ENCODE measurements at places on chromosomes 7 and 10.

DNA sequence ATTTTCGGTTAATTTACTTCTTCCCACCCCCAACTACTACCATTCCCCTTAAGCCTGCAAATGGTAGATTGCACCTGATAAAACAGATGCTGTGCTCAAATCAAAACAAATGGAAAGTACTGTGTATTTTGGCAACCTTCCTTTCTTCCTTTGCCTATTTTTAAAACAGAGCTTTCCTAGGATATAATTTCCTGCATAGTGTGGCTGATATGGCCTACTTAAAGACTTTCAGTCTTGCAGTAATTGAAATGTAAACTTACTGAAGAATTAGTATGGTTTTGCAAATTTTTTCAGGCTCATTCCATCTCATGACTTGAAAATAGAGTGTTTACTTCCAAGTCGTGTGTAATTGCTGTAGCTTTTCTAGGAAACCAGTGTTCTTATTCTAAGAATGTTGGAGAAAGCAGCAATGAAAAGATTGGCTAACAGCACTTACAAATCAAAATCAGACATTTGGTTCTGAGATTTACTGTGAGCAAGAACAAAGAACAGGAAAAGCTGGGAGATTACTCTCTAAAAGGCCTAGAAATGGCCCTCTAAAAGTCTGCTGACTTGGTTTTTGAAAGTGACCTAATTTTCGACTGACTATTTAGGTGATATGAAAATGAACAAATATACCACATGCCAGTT, 52.0 kb downstream of the REEP3 start:
- no peak for DNase-seq

DNA sequence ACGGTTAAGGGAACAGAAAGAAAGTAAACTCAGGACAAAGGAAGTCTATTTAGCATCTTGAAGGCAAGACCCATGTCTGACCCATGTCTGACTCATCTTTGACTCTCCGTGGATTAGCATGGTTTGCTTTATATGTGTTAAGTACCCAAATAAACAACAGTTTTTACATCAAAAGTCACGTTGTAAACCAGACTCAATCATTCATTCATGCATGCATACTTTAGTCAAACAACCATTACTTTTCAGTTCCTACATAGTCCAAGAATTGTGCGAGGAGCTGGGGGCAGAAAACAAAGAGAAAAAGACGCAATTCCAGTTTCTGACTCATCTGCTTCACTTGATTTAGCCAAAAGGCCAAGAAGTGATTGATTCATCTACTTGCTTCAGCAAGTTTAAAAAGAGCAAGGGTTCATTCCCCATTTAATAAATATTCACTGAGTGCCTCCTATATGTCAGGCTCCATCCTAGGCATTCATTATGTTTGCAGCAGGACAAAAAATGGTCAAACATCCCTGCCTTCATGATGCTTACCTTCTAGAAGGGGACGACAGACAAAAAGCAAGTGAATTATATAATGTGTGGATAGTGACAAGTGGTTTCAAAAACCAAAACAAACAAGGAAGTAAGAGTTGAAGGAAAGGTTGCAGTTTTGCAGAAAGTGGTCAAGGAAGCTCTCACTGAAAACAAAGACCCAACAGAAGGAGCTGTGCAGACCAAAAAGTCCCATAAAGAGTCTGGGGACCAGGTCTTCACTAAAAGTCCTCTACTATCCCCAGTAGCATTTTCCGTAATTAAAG, 116.2 kb downstream of the FAM107B start:
- DNase-seq, result no peak

DNA sequence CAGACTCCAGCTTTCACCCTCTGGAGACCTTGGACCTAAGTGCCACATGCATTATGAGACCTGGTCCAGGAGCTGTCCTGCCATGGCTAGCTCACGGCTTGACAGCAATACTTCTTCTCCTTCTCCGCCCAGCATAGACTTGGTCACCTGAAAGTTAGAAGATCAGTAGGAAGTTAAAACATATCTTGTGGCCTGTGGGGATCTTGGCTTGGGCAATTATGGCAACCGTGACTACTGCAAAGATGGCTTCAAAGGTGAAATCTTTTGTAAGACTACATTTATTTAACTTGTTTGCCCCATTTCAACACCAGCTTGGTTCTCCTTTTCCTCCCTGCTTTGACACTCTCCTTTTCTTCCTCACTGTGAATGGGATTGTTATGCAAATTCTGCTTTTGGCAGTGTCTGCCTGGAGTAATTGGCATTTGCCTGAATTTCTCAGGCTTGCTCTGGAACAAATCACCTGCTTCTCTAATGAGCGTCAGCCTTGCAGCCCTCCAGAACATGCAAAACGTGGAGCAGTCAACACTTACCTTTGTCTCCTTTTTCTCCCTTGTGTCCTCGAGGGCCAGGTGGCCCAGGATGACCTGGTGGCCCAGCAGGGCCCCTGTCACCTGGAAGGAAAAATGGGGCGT, 53.4 kb downstream of the COL17A1 start:
- no peak for DNase-seq

- DNase-seq, result no peak
These were observed 103.8 kb upstream of the CCNY start for GRCh38 chr10:35232527-35232926.

GRCh38 chr10:97852840-97853405, 3.3 kb downstream of the GOLGA7B start:
- no peak for DNase-seq

DNA sequence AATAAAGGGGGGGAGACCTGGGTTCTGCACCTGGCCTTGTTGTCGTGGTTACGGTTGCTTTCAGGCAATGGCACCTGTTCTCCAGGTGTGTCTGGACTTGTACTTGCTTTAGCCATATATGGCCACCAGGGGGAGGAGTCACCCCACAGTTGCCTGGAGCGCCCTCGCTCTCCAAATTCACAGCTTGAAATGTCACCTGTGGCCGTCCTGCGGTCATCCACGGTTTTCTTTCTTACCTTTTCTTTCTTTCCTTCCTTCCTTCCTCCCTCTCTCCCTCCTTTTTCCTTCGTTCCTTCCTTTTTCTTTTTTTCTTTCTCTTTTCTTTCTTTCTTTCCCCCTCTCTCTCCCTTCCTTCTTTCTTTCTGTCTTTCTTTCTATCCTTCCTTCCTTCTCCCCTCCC, 157.2 kb upstream of the ZNF92 start:
- DNase-seq, result peak; percentile 56

DNA sequence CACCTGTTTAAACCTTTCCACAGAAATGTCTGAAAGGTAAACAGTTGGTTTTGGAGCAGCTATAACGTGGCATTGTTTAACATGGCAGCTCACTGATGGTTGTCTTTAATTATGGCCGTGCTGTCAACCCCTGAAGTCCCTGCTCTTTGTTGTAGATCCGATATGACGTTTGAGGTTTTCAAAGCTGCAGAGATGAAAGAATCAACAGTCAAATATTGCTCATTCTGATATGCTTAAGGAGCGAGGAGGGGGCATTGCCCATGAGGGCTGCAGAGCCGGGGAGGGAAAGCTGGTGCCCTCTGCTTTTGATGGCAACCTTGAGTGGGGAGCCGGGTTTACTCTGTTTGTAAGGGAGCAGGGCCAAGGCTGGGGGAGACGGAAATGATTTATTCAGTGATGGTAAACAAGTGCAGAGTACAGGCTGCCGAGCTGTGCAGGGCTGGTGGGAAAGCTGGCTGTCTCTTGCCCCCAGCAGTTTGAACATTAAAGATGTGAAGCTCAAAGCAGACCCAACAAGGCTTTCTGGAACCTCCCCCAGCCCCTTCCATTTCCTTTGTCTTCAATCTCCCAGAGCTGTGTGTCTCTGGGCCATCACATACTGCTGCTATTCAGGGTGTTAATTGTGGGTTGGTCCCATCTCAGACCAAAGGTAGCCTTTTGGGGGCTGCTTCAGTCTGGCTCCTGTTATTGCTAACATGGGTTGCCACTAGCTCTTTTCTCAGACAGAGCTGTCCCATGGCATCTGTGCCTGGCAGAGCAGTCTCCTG, 345.5 kb downstream of the LRMDA start:
- DNase-seq, result no peak

DNA sequence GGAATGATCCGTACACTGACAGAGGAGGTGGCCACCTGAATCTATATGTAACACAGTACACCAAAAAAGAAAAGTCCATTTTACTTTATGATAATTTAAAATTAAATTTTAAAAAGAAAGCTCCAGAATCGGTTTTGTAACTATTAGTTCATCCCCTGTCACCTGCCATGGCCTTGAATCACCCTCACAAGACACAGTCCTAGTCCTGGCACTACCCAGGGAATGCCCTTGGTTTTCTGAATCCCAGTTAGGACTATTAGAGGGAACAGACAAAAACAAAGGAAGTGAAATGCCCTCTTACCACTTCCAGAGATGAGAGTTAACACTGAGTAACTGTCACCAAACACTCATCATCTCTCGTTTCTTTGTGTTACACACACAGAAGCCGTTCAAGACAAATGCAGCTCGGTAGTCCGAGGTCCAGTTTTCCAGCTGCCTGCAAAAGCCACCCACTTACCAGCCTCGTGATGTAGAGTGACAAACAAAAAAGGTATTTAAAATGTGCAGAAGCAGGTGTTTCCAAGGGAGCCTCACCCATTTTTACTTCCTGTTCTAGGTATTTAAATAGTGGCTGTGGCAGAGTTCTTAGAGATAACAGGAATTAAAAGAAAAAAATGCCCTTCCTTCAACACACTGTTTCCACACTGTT, 6.1 kb downstream of the PTPRN2 start:
- no peak for DNase-seq

DNA sequence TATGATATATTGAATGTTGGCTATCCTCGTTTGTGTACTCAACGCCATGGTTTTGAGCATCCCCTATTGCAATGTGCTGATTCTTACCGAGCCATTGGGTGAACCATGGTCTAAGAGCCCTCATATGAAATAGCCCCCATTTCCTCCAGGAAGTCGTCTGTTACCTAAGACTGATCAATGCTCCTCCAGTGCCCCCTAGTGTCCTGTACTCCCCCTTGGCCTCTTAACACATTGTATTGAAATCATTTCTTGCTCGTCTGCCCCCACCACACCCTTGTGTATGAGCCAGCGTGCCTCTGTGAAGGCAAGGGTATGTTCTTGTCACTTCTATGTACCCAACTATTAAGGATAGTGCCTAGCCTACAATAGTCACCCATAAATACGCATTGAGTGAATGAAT, 11.2 kb upstream of the SLC35B4 start:
- peak; percentile 61 for DNase-seq

GRCh38 chr10:133230387-133231195, 574 bp downstream of the UTF1 start:
- DNase-seq, result no peak

DNA sequence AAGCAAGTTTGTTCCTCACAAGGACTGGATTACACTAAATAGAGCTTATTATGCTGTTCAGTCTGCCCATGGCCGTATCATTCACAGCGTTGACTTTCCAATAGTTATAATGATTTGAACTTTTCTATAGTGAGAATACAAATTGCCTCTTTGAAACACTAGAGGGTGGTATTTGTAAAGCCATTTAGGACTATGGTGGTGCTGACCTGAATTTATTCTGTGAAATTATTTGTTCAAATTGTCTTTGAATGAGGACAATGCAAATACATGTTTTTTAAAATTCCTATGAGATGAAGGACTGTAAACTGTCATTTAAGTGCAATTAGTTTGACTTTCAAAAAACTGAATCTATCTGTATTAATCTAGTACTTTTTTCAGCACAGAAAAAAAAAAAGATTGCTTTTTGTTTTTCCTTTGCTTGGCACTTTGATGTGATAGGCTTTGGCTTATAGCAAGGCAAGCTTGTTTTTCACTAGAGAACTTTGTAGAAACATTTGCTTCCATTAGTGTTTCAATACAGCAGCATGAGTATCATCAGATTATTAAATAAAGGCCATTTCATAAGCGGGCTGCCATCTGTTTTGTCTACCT, 122.7 kb upstream of the TMEM229A start:
- DNase-seq, result peak; percentile 1

- no peak for DNase-seq
These were observed 491.7 kb downstream of the ARL4A start for GRCh38 chr7:13179011-13179582.

DNA sequence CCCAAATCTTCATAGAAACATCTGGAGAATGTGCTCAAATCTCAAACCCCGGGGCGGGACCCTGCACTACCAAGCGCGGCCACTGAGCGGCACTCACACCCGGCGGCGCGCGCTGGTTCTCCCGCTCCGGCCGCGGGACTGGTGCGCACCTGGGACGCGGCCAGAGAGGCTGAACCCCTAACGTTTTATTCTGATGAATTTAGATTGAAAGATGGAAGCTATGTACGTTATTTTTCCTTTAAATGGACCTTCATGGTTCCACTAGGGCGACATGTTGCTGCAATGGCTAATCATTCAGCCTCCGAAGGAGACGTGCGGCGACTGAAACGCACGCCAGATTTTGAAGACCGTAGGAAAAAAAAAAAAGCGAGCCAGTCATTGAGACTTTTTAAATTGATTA, 107.0 kb upstream of the INSIG1 start:
- DNase-seq, result peak; percentile 58

DNA sequence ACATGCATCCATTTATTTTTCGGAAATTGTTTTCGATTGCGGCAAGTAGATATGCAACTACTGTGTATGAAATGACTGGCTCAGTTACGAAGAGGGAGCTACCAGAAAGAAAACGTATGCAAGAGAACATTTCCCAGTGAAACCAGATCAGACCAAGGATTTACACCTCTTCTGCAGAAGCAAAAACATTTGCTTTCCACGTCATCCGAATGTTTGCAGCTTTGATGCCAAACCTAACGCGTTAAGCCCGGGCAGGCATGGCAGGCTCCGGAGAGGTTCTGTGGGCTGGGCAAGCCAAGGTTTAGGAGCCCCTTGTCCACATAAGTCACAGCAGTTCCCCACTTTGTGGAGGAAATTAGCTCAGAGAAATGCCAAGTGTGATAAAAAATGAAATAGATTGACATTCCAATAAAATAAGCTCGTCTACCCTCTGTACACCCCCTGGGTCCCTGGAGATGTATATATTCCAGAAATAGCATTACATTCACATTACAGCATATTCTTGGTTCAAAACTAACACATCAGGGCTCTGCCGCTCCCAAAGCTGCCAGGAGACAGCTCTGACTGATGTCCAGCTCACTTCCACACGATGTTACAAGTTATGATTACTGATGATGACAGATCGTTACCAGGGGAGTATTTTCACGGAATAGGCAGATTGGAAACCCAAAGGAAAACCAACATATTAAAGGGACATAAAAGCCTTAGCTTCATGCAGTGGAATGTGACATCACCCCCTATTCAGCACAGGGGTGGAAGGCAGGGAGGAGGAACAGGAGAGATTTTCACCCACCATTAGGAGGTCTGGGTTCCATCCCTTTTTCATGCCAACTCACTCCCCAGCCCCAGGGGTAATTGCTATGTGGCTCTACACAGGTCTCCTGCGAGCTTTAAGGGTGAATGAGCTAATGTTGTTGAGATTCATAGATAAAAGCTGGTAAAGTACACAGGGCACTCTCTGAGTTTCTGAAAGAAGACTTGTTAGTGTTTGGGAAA, 81.5 kb downstream of the LYZL1 start:
- no peak for DNase-seq
